ENCODE measurements at places on chromosomes 7 and 10. TPM values are rescaled to one million over a fixed set of nuclear protein-coding genes. Genes with fewer than 3 reads are reported as not detected.

The ASAH2B gene
- 3.2 TPM for total RNA-seq

The ERVW-1 gene
- total RNA-seq, result not detected

The ZNF365 gene
- total RNA-seq, result 3.4 TPM

The ATP6V0A4 gene
- total RNA-seq, result 0.21 TPM

The SCIN gene
- total RNA-seq, result 5.3 TPM

The MMD2 gene
- total RNA-seq, result not detected

The SFRP5 gene
- not detected for total RNA-seq

The SDK1 gene
- 1.7 TPM for total RNA-seq

All from tracheal epithelial cell (primary cell).